Chondrocyte (in vitro differentiated cells): ENCODE measurements at places on chromosomes 6 and 20.

- H3K4me1 ChIP-seq: peaks cover 32% of the 10 kb centered on the region
- no peaks in the 10 kb centered on the region for H3K27me3 ChIP-seq
- no peak for DNase-seq
- no peak overlapping the region for H3K4me3 ChIP-seq
- H3K36me3 ChIP-seq: no peaks in the 10 kb centered on the region
Measured at GRCh38 chr6:47144306-47144705, 102.2 kb upstream of the ADGRF1 start.

DNA sequence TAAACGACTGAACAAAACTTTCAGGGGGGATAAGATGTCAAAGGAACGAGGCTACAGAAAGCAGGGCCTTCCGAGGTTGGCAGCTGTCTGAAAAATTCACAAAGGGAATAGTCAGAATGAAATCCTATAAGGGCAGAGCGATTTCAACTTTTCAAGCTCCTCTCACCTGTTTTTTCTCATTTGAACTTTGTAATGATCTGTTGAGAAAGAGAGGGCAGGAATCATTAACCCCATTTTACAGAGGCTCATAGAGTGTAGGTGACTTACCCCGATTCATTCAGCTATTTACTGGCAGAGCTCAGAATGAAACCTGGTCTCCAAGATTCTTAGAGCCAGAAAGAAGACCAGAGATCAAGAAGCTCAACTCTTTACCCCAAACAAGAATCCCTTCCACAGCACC is 266.1 kb upstream of the ARID1B start:
- peaks cover 22% of the 10 kb centered on the region for H3K27me3 ChIP-seq
- H3K4me1 ChIP-seq: no peaks in the 10 kb centered on the region
- no peak overlapping the region for H3K27ac ChIP-seq
- no peaks in the 10 kb centered on the region for H3K36me3 ChIP-seq
- no peak overlapping the region for H3K4me3 ChIP-seq
- no peak for DNase-seq

- H3K4me1 ChIP-seq: no peaks in the 10 kb centered on the region
- H3K27me3 ChIP-seq: no peaks in the 10 kb centered on the region
- H3K4me3 ChIP-seq: no peak overlapping the region
- no peak for DNase-seq
Measured at GRCh38 chr6:158131926-158132325, 36.1 kb downstream of the SERAC1 start.

DNA sequence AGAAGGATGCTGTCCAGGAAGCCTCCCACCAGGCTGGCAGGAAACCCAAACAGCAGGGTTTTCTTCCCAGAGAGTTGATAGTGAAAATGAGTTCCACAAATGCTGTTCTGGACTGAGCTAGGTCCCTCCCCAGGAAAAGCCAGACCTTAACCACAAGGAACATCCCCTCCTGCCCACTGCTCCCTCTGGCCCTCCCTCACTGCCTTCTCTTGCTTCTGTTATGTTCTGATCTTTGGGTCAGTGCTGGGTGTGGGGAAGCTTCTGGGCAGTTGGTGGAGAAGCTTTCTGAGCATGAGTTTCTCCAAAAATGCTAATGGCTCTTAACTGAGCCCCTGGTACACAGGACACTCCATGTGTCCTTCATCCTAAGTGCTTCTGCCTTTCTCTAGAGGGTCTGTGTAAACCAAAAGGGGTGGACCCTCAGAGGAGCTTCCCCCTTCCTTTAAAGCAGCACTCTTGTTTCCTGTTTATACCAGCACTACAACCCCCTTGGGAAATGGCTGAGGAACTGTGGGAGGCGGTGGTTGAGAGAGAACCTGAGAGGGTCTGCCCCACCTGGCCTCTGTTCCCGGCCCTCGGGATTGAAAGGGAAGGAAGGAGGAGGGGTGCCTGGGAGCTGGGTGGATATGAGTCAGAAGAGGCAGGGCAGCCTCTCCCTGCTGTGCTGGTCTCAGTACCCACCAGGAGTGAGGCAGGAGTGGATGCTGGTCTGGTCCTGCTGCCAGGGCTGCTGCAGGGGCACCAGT is 42.0 kb downstream of the CDS2 start:
- peak overlapping the region; percentile 91 for H3K27ac ChIP-seq
- DNase-seq: no peak
- peaks cover 43% of the 10 kb centered on the region for H3K4me1 ChIP-seq
- no peak overlapping the region for H3K4me3 ChIP-seq
- no peaks in the 10 kb centered on the region for H3K27me3 ChIP-seq
- no peaks in the 10 kb centered on the region for H3K36me3 ChIP-seq

- no peak overlapping the region for H3K4me3 ChIP-seq
- no peak overlapping the region for H3K27ac ChIP-seq
- no peak for DNase-seq
- no peaks in the 10 kb centered on the region for H3K27me3 ChIP-seq
Measured at GRCh38 chr20:13017235-13017634, 8.5 kb downstream of the SPTLC3 start.

GRCh38 chr20:31666258-31667042 is 28.7 kb downstream of the COX4I2 start:
- no peak overlapping the region for H3K4me3 ChIP-seq
- H3K4me1 ChIP-seq: peaks cover 51% of the 10 kb centered on the region
- no peaks in the 10 kb centered on the region for H3K27me3 ChIP-seq
- no peak for DNase-seq

- H3K4me3 ChIP-seq: no peak overlapping the region
- no peaks in the 10 kb centered on the region for H3K27me3 ChIP-seq
- no peak overlapping the region for H3K27ac ChIP-seq
- peaks cover 3% of the 10 kb centered on the region for H3K4me1 ChIP-seq
Measured at GRCh38 chr6:134080171-134080795, 27.9 kb upstream of the SLC2A12 start.

GRCh38 chr6:148943451-148943850 is 196.6 kb downstream of the UST start:
- H3K4me1 ChIP-seq: peaks cover 38% of the 10 kb centered on the region
- no peaks in the 10 kb centered on the region for H3K27me3 ChIP-seq
- H3K27ac ChIP-seq: peak overlapping the region; percentile 85
- DNase-seq: no peak

DNA sequence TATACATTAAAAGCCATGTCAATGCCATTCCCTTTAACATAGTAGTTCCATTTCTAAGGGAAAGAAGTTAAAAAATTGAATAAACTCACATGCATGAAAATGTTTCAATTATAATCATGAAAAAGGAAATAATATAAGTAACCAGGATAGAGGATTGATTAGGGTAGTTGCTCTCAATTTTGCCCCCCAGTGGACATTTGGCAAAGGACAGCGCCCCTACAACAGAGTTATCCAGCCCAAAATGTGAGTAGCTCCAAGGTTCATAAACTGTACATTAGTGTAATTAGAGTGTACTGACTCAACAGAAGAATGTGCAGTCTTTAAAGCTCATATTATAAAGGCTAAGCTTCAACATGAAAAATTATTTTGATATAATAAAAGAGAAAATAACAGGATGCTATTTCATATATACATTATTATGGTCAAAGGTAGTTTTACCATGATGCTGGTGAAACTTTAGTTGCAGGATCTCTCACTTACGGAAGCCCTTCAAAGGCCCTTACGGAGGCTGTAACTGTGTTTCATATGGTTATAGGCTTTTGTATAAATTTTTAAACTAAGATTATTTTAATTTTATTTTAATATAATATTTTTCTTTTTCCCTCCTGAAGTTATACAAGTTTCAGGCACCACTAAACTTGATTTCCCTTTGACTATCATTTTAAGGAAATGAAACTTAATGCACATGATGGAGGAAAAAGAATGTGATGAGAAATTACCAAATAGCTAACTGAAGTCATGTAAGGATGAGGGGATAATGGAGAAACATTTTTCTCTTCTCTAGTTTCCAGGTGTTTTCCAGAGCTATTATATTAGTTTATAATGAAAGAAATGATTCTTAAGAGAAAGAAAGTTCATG is 403.6 kb downstream of the PLCB1 start:
- H3K4me1 ChIP-seq: peaks cover 12% of the 10 kb centered on the region
- DNase-seq: no peak
- no peaks in the 10 kb centered on the region for H3K36me3 ChIP-seq
- H3K4me3 ChIP-seq: no peak overlapping the region

- H3K27me3 ChIP-seq: no peaks in the 10 kb centered on the region
- no peak overlapping the region for H3K4me3 ChIP-seq
- H3K27ac ChIP-seq: peak overlapping the region; percentile 70
- H3K36me3 ChIP-seq: peaks cover 72% of the 10 kb centered on the region
Measured at GRCh38 chr20:34493646-34494045, 22.6 kb upstream of the DYNLRB1 start.

DNA sequence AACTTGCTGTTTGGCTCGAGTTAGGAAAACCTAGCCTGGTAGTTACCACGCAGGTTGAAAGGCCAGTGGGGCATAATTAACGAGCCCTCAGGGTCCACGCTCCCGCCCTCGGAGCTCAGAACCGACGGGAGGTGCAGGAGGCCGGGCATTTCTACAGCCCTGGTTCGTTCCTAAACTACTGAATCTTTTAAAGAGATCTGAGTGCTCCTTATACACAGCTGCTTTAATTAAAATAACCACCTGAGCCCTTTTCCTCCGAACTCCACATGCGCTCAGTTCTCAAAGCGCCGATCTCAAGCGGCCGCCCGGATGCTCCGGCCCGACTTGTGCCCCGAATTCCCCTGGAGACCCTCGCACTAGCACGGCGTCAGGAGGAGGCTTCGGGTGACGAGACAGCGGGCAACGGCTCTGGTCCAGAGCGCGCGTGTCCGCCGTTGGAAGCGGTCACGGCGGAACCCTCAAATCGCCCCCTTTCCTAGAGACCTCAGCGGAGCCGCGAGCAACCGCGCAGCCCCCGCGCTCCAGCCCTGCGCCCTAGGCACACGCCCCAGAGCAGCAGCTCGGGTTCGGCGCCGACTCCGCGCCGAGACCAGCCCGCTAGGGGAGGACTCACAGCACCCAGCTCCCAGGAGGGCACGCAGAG is 397 bp downstream of the WDR27 start:
- H3K27ac ChIP-seq: peak overlapping the region; percentile 93
- no peak for DNase-seq
- peak overlapping the region; percentile 92 for H3K4me3 ChIP-seq
- H3K4me1 ChIP-seq: peaks cover 42% of the 10 kb centered on the region

DNA sequence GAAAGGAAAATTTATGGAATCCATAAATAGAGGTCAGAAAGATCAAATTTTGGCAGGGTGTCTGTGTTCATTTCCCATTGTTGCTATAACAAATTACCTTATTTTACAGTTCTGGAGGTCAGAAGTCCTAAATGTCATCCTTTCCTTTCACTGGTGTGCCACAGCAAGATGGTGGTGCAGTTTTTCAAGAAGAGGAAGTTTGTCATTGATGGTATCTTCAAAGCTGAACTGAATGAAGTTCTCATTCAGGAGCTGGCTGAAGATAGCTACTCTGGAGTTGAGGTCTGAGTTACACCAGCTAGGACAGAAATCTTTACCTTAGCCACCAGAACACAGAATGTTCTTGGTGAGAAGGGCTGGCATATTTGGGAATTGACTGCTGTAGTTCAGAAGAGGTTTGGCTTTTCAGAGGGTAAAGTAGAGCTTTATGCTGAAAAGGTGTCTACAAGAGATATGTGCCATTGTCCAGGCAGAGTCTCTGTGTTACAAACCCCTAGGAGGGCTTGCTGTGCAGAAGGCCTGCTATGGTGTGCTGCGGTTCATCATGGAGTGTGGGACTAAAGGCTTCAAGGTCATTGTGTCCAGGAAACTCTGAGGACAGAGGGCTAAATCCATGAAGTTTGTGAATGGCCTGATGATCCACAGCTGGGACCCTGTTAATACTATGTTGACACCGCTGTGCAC is 7.2 kb upstream of the CCNC start:
- H3K4me3 ChIP-seq: no peak overlapping the region
- H3K4me1 ChIP-seq: no peaks in the 10 kb centered on the region
- peaks cover 2% of the 10 kb centered on the region for H3K36me3 ChIP-seq
- DNase-seq: no peak
- no peak overlapping the region for H3K27ac ChIP-seq

- H3K4me1 ChIP-seq: peaks cover 15% of the 10 kb centered on the region
- H3K36me3 ChIP-seq: no peaks in the 10 kb centered on the region
- no peaks in the 10 kb centered on the region for H3K27me3 ChIP-seq
- no peak for DNase-seq
Measured at GRCh38 chr6:81773887-81774286, 21.4 kb upstream of the TENT5A start.

- H3K27me3 ChIP-seq: no peaks in the 10 kb centered on the region
- no peak for DNase-seq
- peak overlapping the region; percentile 1 for H3K27ac ChIP-seq
- no peaks in the 10 kb centered on the region for H3K36me3 ChIP-seq
- peaks cover 22% of the 10 kb centered on the region for H3K4me1 ChIP-seq
Measured at GRCh38 chr6:39688494-39688893, 36.7 kb downstream of the KIF6 start.

GRCh38 chr6:82397962-82398692 is 34.5 kb downstream of the TPBG start:
- H3K36me3 ChIP-seq: no peaks in the 10 kb centered on the region
- no peak overlapping the region for H3K4me3 ChIP-seq

GRCh38 chr20:38447931-38448675 is 13.0 kb upstream of the SNHG17 start:
- no peak for DNase-seq
- peaks cover 20% of the 10 kb centered on the region for H3K36me3 ChIP-seq
- peak overlapping the region; percentile 72 for H3K4me3 ChIP-seq
- H3K4me1 ChIP-seq: peaks cover 23% of the 10 kb centered on the region
- H3K27ac ChIP-seq: no peak overlapping the region
- H3K27me3 ChIP-seq: no peaks in the 10 kb centered on the region

GRCh38 chr6:149063468-149063867 is 254.0 kb upstream of the TAB2 start:
- no peak overlapping the region for H3K4me3 ChIP-seq
- H3K27ac ChIP-seq: no peak overlapping the region
- H3K27me3 ChIP-seq: no peaks in the 10 kb centered on the region
- peaks cover 78% of the 10 kb centered on the region for H3K4me1 ChIP-seq
